ENCODE measurements at places on chromosomes 5 and 9. TPM values are rescaled to one million over a fixed set of nuclear protein-coding genes. Genes with fewer than 3 reads are reported as not detected.

GRCh38 chr9:7358876-7359275, 440.7 kb downstream of the DMAC1 start:
- H3K36me3 ChIP-seq, result no peaks in the 10 kb centered on the region
- H3K4me1 ChIP-seq, result no peaks in the 10 kb centered on the region
- no peaks in the 10 kb centered on the region for H3K27me3 ChIP-seq
- H3K27ac ChIP-seq, result no peak overlapping the region

GRCh38 chr9:77488439-77489126, 159.5 kb downstream of the GNA14 start:
- DNase-seq, result no peak
- no peak overlapping the region for H3K27ac ChIP-seq
- H3K36me3 ChIP-seq, result no peaks in the 10 kb centered on the region
- no peaks in the 10 kb centered on the region for H3K4me1 ChIP-seq
- no peaks in the 10 kb centered on the region for H3K27me3 ChIP-seq
- H3K4me3 ChIP-seq, result no peak overlapping the region

DNA sequence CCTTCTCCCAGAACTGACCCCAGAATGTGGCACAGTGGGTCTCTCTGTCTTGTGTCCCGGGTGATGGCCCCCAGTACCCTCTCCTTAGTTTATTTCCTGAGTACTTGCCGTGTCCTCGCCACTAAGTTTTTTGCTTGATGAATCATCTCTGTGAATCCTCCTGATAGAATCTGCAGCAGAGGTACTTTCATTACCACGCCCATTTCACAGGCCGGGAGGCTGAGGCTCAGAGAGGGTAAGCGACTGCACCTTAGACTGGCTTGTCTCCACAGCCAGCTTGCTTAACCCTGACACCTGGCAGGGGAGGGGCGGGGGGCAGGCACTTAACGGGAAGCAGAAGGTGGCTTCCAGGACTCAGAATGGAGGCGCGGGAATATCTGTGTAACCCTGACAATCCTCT, 7.9 kb upstream of the IER5L start:
- no peaks in the 10 kb centered on the region for H3K36me3 ChIP-seq
- H3K4me1 ChIP-seq, result peaks cover 41% of the 10 kb centered on the region
- H3K27me3 ChIP-seq, result no peaks in the 10 kb centered on the region
- no peak for DNase-seq
- H3K27ac ChIP-seq, result no peak overlapping the region

- no peak overlapping the region for H3K4me3 ChIP-seq
- peak overlapping the region; percentile 74 for H3K27ac ChIP-seq
- DNase-seq, result peak; percentile 56
- H3K36me3 ChIP-seq, result no peaks in the 10 kb centered on the region
- no peaks in the 10 kb centered on the region for H3K27me3 ChIP-seq
- no peaks in the 10 kb centered on the region for H3K4me1 ChIP-seq
Measured at GRCh38 chr5:56669534-56670483, 145.5 kb upstream of the MAP3K1 start.

The PRDM9 gene
- polyA plus RNA-seq, result not detected

DNA sequence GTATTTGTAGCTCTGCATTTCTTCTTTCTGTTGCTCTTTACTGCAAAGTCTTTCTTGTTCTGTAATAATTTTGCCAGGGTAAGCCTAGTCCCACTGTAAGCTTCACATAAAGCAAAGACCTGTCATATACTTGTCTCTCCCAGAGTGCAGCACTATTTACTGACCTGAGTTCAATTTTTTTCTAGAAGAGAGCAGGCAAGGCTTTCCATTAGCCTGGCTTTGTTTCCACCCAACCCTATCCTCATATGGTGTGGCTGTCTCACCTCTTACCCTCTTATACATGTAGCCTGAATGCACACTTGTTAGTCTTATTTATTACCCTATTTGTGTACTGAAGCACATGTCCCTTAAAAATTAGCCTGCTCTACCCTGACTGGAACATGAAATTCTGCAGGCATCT, 170.4 kb downstream of the EFNA5 start:
- no peak for DNase-seq
- H3K4me3 ChIP-seq, result no peak overlapping the region
- no peak overlapping the region for H3K27ac ChIP-seq
- no peaks in the 10 kb centered on the region for H3K36me3 ChIP-seq
- H3K27me3 ChIP-seq, result no peaks in the 10 kb centered on the region

The ZNG1C gene
- polyA plus RNA-seq, result 25.7 TPM

The ECSCR gene
- polyA plus RNA-seq, result 47.6 TPM

DNA sequence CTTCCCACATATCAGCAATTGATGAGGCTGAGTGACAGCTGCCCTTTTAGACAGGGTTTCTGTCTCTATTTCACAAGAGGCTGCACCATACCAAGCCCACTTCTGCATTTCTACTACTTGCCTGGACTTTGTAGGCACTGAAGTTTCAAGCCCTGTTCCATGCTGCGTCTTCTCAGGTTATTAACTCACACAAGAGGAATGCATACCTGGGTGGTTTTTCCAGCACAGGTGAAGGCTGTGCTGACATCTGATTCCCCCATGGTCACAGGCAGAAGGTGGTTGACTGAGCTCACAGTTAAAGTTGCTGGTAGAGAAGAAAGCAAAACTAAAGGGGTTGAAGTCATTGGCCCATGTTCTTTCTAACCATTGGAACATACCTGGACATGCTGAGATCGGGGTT, 86.6 kb downstream of the MAMDC2 start:
- H3K36me3 ChIP-seq, result no peaks in the 10 kb centered on the region
- no peaks in the 10 kb centered on the region for H3K27me3 ChIP-seq
- no peak overlapping the region for H3K4me3 ChIP-seq
- H3K27ac ChIP-seq, result no peak overlapping the region
- no peaks in the 10 kb centered on the region for H3K4me1 ChIP-seq
- DNase-seq, result no peak

The PPP2R2B gene
- 3.8 TPM for polyA plus RNA-seq
